ENCODE measurements at places on chromosomes 16 and 17.

DNA sequence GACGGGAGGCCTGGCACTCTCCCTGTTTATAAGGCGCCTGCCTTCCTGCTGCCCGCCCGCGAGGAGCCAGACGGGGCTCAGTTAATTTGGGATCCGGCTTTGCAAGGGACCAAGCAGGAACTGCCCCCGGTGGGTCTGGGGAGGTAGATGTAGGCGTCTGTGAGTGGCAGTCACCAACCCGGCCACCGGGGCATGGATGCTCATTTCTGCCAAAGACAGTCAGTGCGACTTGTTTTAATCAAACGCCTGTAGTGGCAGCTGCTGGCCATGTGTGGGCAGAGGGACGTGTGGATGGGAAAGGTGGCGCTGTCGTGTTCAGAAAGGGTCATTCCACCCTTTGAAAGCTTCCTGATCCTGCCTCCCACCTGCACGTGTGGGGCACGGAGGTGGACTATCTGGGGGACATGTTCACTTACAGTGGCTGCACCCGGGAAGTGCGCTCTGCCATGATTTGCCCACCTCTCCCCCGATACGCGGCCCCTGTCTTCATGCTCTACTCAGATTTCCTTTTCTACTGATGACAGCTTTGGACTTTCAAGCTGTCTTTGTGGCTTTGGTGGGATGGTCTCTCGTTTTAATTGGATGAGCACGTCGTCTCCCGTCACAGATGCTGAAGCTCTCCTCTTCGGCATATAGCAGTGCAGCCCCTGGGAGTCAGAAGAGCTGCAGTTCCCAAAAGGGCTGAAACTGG, 60.3 kb upstream of the CIBAR2 start:
- peak; percentile 64 for DNase-seq

DNA sequence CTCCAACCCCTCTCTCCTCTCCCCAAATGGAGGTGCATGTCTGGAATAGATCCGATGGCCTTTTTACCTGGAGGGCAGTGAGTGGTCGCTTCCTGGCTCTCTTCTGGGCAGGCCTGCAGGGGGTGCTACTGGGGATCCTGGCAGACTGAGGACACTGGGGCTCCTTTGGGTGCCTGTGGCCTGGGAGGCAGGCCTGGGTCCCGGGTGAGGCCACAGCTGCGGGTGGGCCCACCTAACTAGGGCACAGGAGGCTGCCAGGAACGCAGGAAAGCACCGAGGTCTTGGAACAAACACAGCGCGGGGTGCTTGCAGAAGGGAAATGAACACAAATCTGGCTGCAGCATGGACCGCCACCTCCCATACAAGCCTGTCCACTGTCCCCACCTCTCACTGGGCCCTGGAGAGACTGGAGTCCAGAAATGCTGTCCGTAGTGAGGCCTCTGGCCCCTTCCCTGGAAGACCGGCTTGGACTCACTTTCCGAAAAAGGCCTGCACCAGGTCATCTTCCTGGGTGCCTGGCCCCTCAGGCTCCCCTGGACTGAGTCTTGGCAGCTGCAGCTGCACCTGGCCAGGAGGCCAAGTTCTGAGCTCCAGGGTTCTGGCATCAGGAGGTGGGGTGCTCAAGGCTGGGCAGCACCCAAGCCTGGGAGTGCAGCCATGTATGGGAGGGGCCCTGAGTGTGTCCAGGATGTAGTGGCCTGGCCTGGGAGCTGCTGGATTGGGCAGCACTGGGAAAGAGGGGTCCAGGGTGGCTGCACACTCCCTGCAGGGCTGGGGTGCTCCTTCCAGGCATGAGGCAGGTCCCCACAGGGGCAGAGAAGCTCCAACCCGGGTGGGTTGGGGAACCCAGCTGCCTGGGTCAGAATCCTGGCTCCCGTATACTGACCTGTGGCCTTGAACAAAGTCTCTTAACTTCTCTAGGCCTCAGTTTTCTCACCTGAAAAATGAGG, 195.1 kb downstream of the IRF8 start:
- no peak for DNase-seq

DNA sequence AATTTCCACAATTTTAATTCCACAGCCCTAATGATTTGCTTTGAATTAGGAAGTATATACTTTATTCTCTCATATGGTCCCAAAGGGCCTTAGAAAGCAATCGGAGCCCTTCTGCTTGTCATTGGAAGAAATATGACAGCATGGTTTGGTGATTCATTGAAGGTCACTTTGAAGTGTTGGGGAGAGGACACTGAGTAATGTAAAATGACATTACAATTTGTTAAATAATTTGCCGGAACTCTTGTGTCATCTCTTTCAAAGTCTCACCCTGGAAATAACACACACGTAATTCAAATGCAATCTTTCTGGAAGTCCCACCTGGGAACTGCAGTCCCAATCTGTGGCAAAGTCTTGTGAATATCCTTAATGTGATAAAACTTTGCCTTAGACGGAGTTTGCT, 59.8 kb downstream of the BMERB1 start:
- DNase-seq, result peak; percentile 80

DNA sequence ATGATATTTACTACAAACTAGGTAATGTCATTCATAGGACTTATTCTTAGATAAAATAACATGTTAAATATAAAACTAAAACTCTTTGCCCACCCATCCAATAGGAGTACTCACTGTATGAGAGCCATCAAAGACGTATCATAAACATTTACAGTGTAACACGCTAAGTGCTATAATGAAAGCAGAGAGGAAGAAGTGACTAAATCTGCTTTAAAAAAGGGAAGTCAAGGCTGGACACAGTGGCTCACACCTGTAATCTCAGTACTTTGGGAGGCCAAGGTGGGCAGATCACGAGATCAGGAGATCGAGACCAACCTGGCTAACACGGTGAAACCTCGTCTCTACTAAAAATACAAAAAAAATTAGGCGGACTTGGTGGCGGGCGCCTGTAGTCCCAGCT, 32.4 kb downstream of the SPAG9 start:
- DNase-seq, result no peak

GRCh38 chr17:78179372-78179771, 7.5 kb downstream of the TK1 start:
- peak; percentile 36 for DNase-seq

GRCh38 chr16:81774348-81774747, 4.7 kb upstream of the PLCG2 start:
- no peak for DNase-seq

DNA sequence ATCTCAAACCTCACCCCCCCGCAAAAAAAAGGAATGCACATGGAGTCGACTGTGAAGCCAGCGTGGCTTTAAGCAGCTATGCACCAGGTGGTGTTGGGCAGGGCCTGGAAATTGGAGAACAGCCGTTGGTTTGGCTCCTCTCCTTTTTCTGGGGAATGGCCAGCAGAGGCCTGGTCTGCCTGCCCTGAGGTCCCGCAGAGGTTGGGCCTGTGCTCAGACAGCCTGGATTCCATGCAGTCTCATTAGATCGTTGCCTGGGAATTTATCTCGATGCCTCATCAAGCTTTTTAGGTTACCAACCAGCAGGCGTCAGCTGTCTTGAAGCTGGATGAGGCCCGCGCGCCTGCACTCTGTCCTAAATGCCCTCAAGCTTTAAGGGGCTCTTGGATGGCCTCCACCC, 9.8 kb downstream of the SLC12A3 start:
- DNase-seq, result no peak

DNA sequence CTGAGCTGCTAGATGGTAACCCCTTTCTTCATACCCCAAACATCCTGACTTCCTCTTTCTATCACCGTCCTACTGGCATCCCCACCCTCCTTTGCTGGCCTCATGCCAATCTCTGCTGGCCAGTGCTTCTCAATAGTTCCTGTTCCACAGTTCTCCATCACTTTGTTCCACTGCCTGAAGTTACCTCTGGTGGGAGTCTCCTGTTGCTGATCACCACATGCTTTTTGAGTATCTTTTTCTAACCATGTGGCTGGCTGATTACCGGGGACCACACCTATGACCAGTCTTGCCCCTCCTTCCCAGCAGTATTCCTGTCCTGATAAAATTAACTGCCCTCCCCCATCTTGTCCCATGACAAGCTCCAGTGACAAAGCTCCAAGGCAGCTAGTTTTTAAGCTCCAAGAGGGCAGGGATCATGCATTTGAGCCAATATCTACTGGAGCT, 380.4 kb upstream of the CCL2 start:
- DNase-seq, result no peak

DNA sequence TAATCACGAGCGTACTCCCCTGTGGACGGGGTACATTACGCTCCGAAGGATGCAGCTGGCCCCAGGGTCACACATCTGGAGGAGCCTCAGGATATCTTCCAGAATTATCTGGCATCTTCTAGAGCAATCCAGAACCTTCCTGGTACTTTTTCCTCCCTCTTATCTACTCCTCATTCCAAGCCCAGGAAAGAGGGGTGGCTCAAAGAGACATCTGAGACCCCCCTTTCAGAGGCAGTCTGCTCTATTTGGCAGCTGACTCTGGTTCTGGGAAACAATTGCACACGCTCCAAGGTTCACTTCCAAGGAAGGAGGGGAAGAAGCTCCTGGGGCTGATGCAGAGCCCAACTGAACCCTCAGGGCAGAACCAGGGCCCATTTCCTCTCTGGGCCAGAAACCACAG, 14.9 kb downstream of the RBFOX3 start:
- no peak for DNase-seq

- no peak for DNase-seq
Observed at GRCh38 chr16:67437513-67437912, 6.6 kb downstream of the HSD11B2 start.

- no peak for DNase-seq
Observed at GRCh38 chr17:77145224-77145611, 4.4 kb downstream of the SEC14L1 start.

GRCh38 chr17:2034157-2034556, 4.2 kb downstream of the DPH1 start:
- peak; percentile 87 for DNase-seq

DNA sequence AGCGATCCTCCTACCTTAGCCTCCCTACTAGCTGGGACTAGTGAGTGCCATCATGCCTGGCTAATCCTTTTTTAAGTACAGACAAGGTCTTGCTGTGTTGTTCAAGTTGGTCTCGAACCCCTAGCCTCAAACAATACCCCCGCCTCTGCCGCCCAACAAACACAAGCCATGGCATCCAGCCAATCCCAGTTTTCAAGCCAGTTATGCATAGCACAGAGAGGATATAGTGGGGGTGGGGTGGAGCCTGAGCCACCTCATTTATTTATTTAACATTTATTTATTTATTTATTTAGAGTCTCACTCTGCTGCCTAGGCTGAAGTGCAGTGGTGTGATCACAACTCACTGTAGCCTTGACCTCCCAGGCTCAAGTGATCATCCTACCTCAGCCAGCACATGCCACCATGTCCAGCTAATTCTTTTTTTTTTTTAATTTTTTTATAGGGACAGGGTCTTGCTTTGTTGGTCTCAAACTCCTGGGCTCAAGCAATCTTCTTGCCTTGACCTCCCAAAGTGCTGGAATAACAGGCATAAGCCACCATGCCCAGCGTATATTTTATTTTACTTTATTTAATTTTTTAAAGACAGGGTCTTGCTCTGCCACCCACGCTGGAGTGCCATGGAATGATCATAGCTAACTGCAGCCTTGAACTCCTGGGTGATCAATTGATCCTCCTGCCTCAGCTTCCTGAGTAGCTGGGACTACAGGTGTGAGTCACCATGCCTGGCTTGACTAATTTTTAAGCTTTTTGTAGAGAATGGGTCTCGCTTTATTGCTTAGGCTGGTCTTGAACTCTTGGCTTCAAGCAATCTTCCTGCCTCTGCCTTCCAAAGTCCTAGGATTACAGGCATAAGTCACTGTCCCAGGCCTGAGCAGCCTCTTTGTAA, 26.2 kb upstream of the KLHL11 start:
- no peak for DNase-seq

DNA sequence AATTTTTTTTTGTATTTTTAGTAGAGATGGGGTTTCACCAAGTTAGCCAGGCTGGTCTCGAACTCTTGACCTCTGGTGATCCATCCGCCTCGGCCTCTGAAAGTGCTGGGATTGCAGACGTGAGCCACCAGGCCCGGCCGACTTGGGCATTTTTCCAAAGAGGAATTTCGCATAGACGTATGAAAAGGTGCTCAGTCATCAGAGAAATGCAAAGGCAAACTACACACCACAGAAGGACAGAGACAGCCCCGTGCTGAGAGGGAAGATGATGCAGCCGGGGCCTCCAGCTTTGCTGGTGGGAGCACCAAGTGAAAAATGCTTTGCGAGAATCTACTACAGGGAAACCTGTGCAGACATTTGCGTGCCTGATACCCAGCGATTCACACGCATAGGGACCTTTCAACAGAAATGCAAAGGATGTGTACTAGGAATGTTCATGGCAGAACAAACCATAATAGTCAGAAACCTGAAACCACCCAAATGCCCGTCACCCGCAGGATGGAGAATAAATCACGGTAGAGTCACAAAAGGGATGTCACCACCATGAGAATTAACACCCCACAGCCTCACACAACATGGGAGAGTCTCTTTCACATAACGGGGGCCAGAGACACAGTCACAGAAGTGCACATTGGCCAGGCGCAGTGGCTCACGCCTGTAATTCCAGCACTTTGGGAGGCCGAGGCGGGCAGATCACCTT, 5.2 kb downstream of the RAB40B start:
- no peak for DNase-seq

GRCh38 chr17:79866791-79867518, 27.7 kb upstream of the CBX4 start:
- no peak for DNase-seq

GRCh38 chr16:26334218-26335111, 642.7 kb downstream of the HS3ST4 start:
- DNase-seq, result no peak

DNA sequence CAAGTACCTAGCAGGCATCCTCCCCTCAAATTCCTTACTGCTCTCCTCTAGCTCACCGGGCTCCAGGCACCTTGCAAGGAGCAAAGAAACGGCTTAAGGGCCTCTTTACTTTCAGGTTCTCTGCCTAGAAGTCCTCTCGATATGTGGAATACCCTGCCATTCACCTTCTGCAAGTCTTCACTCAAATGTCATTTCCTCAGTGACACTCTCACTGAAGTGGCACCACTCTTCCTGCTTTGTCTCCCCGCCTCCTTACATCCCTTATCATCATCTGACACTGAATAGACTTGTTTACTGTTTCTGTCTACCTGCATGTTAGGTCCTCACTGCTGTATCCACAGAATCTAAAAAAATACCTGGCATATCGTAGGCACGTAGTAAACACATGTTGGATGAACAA, 947 bp downstream of the SLC7A6OS start:
- DNase-seq, result no peak

DNA sequence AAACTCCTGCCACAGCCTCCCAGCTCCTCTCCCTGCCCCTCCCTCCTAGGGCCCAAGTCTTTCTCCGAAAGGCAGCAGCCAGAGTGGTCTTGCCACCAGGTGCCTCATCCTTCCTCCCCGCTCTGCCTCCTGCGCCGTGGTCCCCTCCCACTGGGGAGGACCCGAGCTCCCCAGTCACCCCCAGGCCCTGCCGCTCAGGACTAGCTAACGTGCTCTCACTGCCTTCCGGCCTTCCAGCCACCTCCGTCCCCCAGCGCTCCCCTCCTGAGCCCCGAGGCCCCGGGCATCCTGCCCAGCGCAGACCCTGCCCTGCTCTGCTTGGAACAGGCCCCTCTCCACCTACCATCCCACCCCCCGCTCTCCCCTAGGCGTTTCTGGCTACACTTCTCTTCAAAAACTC, 19.4 kb upstream of the COL1A1 start:
- no peak for DNase-seq

DNA sequence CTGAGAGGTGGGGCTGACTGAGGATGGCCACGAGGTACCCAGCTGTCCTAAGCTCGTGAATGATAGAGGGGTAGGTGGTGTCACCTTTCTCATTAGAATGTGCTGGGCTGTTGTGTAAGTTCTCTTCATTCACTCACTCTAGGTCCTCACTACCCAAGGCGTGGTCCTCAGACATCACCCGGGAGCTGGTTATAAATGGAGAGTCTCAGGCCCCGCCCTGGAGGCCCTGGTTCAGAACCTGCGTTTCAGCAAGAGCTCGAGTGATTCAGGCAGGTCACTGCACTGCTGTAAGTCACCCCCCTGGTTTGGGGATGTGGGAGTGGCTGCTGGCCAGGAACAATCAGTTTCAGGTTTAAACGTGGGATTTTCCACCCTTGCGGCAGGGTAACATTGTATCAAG, 139.8 kb downstream of the FOXL1 start:
- no peak for DNase-seq

Measured in fibroblast of skin of scalp (primary cell).